NCI-H226 (cell line): ENCODE measurements at places on chromosomes 2 and 18.

DNA sequence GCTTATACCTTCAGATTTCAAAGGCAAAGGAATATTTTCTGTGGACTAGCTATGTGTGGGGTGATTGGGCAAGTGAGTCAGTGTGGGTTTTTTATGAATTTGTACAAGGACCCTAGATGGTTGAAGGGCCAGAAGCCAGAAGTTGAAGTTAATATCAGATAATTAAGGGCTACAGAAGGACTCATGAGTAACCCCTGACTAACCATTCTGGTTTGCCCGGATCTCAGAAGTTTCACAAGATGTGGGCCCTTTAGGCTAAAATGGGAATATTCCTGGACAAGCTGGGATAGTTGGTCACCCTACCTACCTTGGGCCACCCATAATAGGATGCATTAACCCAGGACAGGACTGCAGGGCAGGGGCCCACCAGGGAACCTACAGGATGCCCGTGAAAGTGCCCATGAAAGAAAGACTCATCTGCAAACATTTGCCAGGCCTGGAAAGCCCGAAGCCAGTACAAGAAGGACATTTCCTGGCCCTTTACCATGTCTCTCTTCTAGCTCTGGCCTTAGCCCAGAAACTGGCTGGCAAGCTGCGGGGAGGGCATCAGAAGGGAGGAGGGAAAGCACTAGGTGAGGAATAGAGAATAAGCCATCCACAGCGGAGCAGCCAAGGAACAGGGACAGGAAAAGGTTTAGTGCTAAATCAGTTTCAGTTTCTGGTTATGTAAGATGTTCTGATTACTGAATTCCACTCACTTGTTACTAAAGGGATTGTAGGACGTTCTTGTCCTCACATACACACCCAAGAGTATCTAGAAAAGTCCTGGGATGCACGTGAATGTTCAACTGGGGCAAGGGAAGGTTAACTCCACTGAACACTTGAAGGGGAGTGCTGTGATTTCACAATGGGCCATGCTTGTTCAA, 33.6 kb downstream of the GCG start:
- DNase-seq: peak; percentile 73

DNA sequence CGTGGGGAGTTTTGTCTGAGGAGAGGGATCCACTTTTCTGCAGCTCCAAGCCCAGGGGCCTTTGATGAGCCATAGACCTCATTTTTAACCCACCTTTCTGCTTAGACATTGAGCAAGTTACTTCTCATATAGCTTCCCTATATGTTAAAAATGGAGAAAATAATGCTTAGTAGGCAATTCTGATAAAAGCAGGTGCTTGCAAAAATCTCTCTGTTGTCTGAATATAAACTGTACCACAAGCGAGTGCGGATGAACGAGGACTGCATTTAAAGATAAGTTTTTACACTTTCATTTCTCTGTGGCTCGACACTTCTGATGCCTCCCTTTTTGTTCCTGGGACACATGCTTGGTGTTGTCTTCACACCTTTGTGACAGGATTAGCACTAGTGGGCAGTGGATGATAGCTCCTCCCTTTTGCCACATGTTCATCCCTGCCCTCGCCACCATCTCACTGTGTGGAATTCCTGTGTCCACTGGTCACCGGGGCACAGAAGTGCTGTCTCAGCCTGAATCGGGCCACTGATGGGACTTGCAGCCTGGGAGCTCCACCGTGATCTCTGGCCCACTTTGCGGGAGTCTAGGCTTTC, 1.6 kb downstream of the TYMS start:
- DNase-seq: no peak

GRCh38 chr2:109370399-109371035, 241.5 kb downstream of the SH3RF3 start:
- DNase-seq: no peak

DNA sequence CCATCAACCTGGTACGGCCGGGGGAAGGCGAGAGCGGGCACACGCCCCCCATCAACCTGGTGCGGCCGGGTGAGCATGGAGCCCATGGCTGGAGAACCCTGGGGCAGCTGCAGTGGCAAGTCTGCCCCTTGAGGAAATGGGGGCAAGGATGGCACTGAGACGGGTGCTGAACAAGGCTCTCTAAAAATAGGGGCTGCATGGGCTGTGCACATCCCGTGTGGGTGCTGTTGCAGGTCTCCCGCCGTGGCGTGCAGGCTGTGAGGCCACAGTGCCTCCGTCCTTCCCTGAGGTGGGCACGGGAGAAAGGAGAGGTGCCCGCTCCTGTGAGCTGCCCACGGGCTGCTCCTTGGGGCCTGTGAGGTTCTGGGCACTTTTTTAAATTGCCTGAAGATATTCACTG, 99.2 kb downstream of the NFATC1 start:
- DNase-seq: no peak

GRCh38 chr18:70074116-70074515, 126.4 kb upstream of the CD226 start:
- DNase-seq: no peak

GRCh38 chr2:176139661-176140512, 10.4 kb downstream of the HOXD8 start:
- DNase-seq: no peak

DNA sequence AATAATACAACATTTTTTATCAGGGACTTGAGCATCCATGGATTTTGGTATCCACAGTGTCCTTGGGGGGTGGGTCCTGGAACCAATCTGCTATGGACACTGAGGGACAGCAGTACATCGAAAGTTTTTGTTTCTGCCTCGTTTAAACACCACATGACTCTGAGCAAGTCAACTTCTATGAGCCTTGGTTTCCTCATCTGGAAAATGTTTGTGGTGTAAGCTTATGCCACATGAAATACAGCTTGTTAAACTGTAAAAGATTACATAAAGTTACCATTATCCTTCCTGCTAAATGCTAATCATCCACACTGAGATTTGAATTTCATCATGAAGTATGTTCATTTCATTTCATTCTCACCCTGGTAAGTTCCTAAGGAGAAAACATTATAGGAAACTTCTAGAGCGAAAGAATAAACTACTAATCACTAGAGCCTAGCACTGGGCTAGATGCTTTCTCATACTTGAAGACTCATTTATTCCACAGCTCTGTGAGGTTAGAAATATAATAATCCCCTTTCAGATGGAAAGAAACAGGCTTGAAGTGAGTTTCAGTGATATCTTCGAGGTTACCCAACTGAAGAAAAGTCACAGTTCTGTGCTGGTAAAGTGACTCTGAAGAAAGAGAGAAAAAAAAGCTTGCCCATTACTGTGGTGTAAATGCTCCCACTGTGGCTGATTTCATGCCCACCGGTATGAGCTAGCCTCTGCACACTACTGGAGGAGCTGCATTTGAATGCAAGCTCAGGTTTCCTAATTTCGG, 29.2 kb downstream of the MCFD2 start:
- DNase-seq: no peak

GRCh38 chr18:57544936-57545660, 41.4 kb downstream of the FECH start:
- DNase-seq: no peak

DNA sequence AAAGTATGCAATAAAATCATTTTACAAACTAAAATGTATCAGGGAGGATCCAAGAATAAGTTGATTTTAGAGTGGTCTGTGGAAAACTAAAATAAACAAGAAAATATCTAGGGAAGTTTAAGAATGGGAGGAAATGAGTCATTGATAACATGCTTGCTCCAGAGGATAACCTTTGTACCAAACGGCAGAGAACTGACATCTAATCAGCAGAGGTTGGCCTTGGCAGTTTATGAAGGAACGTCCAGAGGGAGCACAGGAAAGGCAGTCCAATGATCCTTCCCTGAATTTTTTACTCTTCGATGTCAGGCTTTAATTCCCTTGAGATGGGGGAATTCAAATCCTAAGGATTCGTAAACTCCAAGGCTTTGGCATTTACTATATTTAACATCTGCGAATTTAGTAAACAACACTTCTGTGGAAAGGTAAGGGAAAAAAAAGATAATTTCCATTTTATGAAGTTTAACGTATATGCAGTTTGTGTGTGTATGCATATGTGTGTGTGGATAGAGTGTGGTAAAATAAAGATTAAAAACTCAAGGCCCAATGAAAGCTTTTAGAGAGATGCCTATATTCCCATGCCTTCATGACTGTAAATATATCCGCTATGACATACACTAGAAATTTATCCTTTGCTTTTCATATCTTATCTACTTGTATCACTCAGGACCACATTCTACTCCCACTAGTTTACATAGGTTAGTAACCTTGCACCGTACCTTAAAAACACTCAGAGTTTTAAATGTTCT, 8.7 kb upstream of the INPP1 start:
- peak; percentile 85 for DNase-seq

DNA sequence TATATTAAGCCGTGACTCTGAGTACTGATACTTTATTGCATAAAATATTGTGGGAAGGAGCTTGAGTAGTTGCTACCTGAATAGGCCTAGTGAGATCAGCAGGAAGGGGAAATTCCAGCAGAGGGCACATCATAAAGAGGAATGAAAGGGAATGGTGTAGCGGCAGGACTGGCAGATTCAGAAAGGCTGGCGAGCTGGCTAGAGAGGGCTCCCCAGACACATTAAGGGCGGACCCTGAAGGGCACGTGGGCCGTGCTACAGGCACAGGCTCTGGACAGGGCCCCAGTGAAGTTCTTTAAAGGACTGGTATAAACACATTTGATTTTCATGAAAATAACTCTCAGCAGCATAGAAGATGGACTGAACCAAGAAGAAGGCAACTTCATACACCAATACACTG, 43.0 kb downstream of the PTPN2 start:
- DNase-seq: no peak

DNA sequence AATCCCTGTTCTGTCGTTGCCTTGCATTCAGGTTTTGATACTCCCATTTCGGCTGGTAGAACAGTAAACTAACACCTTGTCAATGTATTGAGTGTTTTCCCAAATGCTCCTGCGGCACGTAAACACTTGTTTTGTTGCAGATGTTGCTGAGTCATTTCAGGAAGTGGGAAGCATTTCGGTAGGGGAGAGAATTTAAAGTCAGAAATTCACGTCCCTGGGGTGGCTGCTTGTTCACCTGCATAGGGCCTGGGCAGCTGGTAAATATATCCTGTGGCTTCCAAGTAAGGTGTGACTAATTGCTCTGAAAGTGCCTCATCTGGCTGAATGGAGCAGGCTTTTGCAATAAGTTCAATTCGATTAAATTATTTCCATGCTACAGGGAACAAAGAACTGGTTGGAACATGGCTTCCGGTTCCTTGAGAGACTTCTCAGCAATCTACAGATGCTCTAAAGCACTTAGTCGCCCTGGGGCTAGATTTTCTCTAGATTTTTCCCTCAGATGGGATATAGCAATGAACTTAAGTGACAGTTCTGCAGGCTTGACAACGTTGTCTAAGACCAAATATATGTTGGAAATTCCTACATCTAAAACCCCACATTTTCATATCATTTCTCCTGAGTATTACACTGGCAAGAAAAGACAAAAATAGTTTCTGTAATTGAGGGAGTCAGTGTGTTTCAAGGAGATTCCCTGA, 5.2 kb downstream of the GALR1 start:
- no peak for DNase-seq

DNA sequence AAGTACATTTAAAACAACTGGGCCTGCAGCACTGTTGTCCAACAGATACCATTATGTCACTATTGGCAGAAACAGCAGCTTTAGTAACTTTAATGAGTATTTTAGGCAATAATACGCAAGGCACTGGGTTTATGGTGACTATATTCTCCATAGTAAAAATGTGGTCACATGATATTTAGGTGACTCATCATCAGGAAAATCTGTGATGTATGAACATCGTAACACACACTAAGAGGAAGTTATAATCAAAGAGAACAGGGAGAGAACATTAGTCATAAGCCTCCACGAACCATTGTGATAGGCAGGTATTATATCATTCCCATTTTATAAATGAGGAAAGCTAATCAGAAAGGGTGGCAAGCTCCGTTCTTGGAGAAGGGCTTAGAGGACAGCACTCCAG, 36.9 kb downstream of the RAPH1 start:
- peak; percentile 51 for DNase-seq

DNA sequence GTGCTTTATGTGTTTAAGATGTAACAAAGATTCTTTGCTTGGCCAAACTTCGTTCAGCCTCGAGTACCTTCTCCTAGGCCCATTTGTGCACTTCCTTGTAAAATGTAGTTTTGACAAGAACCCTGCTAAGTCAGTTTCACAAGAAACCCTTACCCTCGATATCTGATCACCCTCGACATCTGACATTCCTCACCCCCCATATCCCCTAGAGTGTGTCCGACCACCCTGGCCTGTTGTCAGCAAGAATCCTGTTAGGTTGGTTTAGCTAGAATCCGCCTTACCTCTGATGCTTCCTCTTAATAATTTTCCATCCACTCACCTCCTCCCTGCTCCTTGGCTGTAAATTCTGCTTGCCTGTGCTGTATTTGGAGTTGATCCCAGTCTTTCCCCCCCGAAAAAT, 85.3 kb downstream of the UXS1 start:
- DNase-seq: no peak

GRCh38 chr2:177078416-177078815, 134.2 kb upstream of the HNRNPA3 start:
- DNase-seq: peak; percentile 7

DNA sequence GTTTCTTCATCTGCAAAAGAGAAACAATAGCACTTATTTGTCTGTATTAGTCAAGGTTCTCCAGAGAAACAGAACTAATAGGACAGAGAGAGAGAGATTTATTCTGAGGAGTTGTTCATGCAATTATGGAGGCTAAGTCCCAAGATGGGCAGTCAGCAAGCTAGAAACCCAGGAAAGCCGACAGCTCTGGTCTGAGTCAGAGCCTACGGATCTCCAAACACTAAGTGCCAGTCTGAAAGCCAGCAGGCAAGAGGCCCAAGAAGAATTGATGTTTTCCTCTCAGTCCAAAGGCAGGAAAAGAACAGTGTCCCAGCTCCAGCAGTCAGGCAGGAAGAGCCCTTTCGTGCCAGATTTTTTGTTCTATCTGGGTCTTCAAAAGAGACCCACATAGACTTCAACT, 36.5 kb upstream of the SLC66A3 start:
- DNase-seq: no peak

- DNase-seq: no peak
Measured at GRCh38 chr2:148802448-148803220, 72.4 kb upstream of the KIF5C start.

DNA sequence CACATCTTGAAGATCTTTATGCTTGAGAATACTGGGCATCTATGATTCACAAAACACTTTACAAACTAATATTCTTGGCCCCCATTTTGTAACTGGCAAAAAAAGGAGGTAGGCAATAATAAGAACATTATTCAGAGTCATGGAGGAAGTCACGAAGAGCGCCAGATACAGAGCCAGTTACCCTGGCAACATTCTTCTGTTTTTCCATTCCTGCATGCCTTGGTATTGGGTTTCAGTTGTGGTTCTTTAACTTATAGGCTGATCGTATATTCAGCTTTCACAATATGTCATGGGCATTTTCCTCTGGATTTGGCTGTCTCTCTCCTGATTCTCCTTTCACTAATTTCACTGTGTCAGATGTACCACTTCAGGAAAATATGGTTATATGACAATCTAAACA, 234.7 kb downstream of the HRH4 start:
- no peak for DNase-seq

DNA sequence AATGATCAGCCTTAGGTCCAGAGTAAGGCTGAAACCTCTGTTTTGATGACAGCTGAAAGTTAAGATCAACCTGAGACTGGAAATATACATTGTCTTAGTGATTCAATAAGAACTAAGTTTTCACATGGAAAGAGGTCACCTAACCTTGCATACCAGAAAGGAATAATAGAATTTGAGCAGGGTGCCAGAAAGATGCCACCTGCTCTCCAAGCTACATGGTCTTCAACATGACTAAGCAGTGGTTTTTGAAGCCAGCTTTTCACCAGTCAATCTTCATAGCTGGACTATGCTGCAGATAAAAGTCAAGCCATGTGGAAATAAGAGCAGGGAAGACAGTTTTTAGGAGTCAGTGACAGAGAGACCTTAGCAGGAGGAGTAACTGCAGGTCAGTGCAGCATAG, 589.4 kb upstream of the SYT4 start:
- DNase-seq: no peak
